Activated naive CD4-positive, alpha-beta T cell (primary cell): ENCODE measurements at places on chromosomes 5 and 9.

GRCh38 chr5:1431021-1431811 lies 14.0 kb downstream of the SLC6A3 start:
- DNase-seq: no peak

DNA sequence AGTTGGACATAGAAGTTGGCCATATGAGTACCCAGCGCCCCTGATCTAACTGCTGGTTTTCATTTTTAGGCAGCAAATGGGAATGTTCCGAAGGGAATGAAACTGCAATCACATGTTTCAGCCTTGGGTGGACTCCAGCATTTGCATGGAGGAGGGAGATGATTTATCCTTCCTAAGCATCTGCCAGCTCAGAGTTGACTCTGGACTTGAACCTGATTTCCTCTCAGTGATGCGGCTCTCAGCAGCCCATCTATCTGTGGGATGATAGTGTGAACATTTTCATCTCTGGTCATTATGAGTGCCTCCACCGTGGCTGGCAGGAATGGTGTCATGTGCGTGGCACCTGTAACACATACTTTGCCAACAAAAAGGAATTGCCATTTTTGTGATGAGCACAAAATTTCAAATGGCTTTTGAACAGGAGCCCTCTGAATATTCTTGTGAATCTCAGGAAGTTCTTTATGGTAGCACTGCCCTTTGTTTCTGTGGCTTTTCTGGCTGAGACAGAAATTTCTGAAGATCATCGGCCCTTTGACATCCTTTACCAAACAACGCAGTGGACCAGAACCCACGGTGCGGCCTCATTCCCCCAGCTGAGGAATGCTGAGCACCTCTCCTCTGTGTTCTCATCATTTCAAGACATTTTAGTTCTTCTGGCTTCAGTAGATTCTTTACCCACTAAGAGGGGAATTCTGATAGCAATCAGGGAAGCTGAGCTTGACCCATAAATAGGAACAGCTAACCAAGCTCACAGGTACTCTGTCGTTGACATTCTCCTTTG lies 28.5 kb downstream of the FUBP3 start:
- no peak for DNase-seq

- DNase-seq: no peak
These were observed 38.2 kb upstream of the SPATA31E1 start for GRCh38 chr9:87844506-87844905.

DNA sequence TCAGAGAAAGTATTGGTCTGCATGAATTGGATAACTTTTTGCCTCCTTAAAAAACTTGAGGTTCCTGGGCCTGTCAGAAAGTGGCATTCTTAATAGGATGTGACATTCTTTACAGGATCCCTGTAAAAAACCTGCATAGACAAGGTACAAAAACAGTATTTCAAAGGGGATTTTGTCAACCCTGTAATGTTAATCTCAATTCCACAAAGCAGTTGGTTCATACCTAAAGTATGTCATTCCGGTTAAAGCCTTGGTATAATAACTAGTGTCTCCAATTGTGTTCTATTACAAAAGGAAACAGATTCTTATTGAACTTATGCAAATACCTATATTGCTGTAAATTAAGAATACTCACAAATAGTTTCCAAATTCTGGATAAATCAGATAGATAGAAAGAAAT lies 169.7 kb downstream of the CDH10 start:
- no peak for DNase-seq

DNA sequence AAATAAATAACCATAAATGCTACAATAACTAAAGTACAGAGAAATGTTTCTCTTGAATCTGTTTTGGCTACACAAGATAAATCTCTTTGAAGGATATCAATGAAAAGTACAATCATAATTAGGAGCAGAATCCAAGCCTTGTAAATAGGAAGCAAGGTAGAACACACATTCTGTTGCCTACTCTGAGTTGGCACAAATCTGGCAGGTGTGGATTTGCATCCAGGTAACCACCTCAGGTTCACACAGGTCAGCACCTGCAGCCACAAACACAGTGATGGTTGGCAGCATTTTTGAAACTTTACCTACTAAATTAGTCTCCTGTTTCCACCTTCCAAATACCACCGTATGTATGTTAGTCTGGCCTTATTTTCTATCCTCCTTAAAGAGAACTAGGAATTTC lies 105.3 kb upstream of the PIK3R1 start:
- no peak for DNase-seq

GRCh38 chr5:35884191-35884769 lies 27.6 kb downstream of the IL7R start:
- no peak for DNase-seq

GRCh38 chr9:32500768-32501167 lies 25.2 kb downstream of the RIGI start:
- no peak for DNase-seq

GRCh38 chr5:158727136-158727535 lies 372.6 kb downstream of the EBF1 start:
- DNase-seq: no peak

- no peak for DNase-seq
These were observed 132.4 kb downstream of the FRMD3 start for GRCh38 chr9:83405759-83406158.

- DNase-seq: no peak
These were observed 27.8 kb downstream of the C5orf22 start for GRCh38 chr5:31559942-31560341.

- DNase-seq: no peak
These were observed 1.5 kb downstream of the TICAM2 start for GRCh38 chr5:115600766-115601165.

DNA sequence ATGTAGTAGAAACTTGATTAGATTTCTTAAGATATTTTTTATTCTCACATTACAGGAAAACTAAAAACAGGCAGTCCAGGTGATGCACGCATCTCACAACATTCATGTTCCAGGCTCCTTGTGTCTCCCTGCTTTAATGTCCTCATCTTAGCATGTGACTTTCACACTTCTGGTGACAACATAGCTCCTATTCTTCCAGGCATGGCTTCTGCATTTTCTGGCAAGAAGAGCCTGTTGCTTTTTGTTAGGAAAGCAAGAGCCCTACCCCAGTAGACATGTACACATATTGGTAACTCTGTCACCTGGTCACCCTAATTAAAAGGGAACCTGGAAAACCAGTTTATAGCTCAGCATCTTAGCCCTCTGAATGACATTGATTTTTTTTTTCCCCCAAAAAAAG lies 92.5 kb downstream of the PPIC start:
- DNase-seq: no peak

DNA sequence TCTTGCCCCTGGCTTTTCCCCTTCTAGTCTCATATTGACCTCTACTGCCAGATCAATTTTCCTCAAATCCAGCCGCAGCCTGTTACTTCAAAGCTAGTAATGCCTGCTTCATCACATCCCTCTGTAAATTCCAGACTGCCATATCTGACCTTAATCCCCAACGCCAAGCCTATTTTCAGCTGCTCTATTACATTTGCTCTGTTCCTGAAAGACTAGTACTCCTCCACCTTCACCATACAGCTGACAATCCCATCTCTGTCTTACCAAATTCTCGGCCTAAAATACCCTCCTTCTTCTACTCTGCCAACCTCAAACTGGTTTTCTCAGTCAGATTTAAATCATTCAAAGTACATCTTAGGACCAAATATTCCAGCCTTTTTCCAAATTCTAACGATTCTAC lies 420.2 kb downstream of the RAB3C start:
- DNase-seq: no peak

DNA sequence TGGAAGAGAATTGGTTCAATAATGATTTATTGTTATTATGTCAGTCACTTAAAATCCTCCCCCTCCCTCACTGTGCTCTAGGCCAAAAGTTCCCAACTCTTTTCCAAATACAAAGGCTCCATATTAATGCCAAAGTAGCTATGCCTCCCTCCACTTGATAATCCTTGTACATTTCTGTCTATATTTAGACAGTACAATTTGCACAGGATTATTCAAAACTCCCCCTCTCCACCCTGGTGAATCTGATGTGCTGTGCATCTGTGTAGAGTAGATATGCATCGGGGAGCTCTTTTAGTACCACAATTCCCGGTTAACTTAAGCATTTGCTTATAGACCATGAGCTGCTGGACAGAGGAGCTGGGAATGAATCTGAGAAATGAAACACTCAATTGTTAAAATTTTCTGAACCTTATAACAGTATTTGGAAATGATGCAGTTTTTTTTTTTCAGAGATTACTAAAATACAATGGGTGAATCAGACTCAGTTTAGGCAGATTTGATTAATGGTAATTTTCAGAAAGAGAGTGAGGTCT lies 27.6 kb downstream of the GLRA1 start:
- DNase-seq: no peak

DNA sequence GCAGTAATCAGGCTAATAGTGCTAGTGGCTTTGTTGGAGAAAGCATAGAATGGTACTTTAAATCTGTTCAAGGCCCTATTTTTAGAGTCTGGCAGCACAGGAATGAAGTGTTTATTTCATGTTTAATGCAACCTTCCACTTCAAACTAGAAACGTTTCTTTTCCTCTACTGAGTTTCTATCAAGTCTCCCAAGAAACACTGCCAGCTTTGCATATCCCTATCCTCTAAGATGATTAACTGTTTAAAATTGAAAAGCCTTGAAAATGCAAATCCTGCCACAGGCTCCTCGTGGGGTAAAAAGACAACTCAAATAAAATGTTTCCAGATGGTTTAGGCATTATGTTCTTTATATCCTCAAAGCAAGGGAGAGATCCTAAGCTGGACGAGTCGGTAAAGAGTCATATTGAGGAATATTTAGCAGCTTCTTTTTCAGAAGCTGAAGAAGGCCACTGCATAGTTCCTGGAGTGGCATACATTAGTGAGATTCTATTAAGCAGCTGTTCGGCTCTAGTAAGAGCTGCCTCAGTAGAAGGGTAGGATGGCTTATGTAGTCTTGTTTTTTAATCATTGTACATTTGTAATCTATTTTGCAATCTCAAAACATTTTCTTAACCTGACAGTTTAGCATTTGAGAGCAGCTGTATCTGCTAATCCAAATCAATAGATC lies 251.2 kb downstream of the CHSY3 start:
- DNase-seq: no peak

DNA sequence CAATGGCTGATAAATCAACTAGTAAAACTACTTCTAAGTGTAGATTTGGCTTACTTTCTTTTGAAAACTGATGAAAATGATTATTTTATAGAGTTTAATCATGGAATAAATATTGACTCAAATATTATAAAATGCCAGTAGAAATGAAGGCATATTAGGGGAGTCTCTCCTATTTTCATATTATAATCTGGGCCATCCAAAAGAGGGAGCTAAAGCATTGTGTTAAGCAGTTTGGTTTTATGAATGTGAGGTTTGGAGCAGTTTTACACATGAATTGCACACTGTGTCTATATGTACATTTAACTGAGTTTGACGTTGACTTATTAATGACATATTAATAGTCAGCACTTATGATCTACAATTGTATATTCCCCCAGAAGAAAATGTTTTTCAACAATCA lies 17.4 kb downstream of the CDH9 start:
- DNase-seq: no peak

DNA sequence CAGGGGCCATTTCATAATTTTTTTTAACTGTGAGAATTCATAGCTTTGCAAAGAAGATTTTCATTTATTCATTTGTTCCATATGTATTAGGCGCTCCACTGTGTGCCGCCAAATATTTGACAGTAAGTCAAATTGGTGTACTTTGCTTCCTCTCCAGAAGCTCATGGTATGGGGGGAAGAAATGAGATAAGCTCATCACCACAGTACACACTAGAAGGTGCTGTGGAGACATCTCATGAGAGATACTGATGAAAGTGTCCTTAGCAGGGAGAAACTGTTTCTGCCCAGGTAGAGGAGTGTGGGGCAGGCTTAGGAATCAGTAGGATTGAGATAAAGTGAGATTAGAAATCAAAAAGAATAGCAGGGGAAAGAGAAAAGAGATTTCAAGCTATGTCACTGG lies 136.2 kb downstream of the CDH6 start:
- DNase-seq: no peak

DNA sequence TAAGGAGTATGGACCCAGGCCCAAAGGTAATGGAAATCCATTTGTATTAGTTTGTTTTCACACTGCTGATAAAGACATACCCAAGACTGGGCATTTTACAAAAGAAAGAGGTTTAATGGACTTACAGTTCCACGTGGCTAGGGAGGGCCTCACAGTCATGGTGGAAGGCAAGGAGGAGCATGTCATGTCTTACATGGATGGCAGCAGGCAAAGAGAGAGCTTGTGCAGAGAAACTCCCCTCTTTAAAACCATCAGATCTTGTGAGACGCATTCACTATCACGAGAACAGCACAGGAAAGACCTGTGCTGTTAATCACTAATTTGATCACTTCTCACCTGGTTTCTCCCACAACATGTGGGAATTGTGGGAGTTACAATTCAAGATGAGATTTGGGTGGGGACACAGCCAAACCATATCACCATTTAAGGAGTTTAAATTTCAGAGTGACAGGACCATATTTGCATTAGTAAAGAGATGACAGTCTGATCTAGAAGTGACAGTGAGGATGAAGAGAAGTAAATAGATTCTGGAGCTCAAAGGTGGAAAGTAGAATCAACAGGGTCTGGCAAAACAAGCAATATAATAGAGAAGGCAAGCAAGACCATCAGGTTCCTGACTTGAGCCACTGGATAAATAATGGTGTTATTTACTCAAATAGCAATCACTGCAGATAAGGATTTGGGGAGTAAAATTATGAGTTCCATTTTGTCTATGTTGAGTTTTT lies 7.5 kb upstream of the FAM169A start:
- DNase-seq: no peak

- DNase-seq: no peak
These were observed 115.3 kb downstream of the MACIR start for GRCh38 chr5:103373597-103374472.

DNA sequence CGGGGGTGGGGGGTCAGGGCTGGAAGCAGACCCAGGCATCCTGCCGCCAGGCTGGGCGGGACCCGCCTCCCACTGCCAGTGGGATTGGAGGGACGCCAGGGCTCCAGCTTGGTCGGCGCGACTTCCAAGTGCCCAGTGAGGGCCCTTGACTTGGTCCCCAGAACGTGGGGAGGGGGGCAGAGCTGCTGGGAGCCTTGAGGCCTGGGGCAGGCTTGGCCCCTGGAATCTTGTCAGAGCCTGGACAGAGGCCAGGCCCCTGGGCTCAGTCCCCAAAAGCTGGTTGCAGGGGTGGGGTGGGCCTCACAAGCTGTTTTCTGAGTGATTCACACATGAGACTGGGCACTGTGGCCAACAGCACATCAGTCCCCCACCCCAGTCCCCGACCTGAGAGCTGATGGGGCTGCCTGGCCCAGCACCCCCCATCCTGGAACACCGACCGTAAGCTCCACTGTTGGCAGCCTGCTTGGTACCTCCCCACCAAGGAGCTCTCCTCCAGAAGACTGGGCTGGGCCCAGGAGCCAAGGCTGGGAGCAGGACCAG lies 526 bp downstream of the CLIC3 start:
- DNase-seq: no peak
